ENCODE measurements at places on chromosomes 11 and 22.

DNA sequence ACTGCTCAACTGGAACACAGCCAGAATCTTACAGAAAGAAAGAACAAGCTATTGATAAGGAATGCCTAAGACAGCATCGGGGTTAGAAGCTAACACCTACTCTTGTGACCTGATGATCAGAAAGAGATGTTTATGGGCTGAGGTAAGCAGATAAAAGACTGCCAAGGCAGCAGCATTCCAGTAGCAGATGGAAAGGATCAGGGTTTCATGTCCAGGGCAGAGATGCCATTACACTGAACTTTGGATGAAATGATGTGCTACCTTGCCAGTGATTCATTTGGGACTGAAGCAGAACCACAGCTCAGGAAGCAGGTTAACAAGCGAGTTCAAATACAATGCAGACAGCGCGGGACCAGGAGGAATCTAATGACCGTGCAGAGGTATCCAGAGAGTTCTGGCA is 27.1 kb upstream of the APOA1 start:
- DNase-seq, result no peak

DNA sequence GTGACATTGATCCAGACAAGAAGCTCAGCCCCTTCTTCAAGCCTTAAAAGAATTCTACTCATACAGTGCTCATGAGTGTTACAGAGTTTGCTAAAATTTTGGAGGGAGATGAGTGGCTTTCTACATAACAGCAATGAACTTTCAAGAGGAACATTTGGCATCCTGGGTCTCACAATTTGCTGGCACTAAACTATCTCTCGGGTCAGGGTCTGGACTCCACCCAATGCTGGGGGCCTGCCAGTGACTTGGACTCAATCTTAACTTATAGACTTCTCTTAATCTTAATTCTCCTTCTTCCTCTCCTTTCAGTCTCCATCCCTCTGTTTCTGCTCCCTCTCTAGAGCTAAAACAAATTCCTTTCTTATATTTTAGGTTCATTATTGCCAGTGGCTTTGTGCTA is 317.9 kb downstream of the TMEM135 start:
- no peak for DNase-seq

DNA sequence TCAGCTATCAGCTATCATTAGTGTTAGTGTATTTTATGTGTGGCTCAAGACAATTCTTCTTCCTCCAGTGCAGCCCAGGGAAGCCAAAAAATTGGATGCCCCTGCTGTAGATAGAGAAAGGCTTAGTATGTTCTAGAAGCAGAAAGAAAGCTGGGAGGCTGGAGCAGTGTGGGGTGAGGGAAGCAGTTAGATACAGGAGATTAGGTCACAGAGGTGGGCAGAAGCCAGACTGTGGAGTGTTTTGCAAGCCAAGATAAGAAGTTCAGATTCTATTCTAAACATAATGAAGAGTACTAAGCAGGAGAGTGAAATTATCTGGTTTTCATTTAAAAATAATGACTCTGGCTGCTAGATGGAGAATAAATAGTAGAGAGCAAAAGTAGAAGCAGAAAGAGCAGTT is 381.7 kb downstream of the DCDC1 start:
- DNase-seq, result no peak

GRCh38 chr11:105204636-105205035 is 65.1 kb upstream of the CARD18 start:
- DNase-seq, result no peak

- DNase-seq, result no peak
Measured at GRCh38 chr11:8218840-8219239, 44.8 kb downstream of the LMO1 start.

DNA sequence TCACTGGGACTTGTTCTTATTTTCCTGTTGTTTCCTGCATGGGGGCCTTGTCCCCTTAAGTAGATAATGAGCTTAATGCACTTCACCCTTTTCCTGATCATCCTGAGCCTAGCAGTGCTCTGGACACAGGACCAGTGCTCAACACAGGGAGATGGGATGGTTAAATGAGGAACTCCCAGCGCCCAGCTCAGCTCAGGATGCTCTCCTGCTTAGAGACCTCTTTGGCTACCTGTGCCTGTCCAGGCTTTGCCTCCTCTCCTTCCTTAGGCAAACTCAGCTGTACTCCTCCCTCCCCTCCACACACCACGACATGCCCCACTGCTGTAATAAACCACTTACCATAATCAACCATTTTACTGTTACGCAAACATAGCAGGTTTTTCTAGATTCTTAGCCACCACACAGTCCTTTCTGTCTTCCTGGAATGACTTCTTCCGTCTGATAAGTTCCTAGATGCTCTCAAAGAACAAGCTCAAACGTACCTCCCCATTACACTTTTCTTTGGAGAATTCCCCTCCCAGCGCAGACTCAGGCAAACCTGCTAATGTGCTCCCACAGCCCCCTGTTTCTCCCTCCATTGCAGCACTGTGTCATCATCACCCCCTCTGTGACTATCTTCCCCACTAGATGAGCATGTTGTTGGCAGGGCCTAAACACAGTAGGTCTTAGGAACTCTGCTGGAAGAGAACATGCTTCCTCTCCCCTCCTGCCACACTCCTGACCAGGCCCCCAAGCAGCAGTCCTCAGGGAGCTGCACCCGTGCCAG is 113.6 kb downstream of the MICAL2 start:
- DNase-seq, result no peak
